ENCODE measurements at places on chromosomes 12 and 14. TPM values are rescaled to one million over a fixed set of nuclear protein-coding genes. Genes with fewer than 3 reads are reported as not detected.

DNA sequence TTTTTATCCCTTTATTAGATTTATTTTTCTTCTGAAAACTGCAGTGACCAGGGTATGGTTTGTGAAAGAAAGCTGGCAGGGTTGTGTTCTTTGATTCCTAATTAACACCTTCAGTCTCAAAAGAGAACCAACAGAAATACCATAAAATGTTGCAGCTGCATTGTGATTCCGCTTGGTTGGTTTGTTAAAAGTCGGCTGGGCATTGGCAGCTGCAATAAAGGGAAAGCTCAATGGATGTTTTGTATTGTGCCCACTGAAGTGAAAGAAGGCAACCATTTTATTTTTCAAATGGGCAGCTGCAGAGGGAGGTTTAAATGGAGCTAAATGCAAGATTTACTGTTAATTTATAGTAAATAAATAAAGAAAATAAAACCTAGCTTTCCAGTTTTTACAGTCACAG lies 16.7 kb downstream of the LGR5 start:
- DNase-seq, result no peak
- H3K27me3 ChIP-seq, result peaks cover 17% of the 10 kb centered on the region
- no peak overlapping the region for H3K4me3 ChIP-seq

Gene NGB
- total RNA-seq, result not detected

- H3K27ac ChIP-seq, result no peak overlapping the region
- peak overlapping the region; percentile 30 for H3K4me3 ChIP-seq
- DNase-seq, result peak; percentile 56
These were observed 9.6 kb downstream of the OR6S1 start for GRCh38 chr14:20631880-20632389.

DNA sequence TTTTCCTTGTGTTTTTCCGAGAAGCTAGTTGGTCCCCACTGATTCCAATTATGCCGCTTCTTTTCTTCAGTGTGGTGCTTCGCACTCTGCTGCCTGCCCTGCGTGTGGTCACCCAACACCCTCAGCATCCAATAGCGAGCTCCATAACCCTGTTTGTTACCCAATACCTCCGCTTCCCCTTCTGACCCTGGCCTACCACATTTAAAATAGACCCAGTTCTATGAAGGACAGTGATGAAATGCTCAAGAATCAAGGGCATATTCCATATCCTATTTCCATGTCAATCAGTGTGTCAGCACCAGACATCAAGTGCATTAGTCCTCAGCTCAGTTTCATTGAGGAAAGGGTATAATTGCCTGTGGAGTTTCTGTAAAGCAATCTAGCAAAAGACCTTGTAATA lies 9.5 kb downstream of the NDRG2 start:
- peaks cover 25% of the 10 kb centered on the region for H3K27me3 ChIP-seq
- no peak overlapping the region for H3K4me3 ChIP-seq
- H3K27ac ChIP-seq, result no peak overlapping the region
- no peak for DNase-seq

DNA sequence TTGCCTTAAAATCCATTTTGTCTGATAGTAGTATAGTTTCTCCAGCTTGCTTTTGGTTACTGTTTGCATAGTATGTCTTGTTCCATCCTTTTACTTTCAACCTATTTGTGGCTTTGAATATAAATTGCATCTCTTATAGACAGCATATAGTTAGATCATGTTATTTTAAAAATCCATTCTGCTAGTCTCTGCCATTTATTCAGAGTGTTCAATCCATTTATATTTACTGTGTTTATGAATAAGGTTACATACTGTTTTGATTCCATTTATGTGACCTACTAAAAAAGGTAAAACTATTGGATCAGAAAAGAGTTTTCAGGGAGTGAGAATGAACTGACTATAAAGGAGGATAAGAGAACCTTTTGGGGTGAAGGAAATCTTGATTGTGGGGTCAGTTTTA lies 29.6 kb upstream of the VPS33A start:
- H3K4me3 ChIP-seq, result no peak overlapping the region
- peaks cover under 1% of the 10 kb centered on the region for H3K4me1 ChIP-seq
- H3K36me3 ChIP-seq, result peaks cover 25% of the 10 kb centered on the region
- no peak overlapping the region for H3K27ac ChIP-seq
- no peak for DNase-seq

Gene MTHFD1
- total RNA-seq, result 64.9 TPM

Gene GDF3
- total RNA-seq, result not detected

GRCh38 chr14:63436286-63437098 lies 106.7 kb downstream of the PPP2R5E start:
- no peaks in the 10 kb centered on the region for H3K36me3 ChIP-seq
- H3K4me3 ChIP-seq, result no peak overlapping the region
- no peak for DNase-seq
- no peaks in the 10 kb centered on the region for H3K27me3 ChIP-seq
- H3K4me1 ChIP-seq, result peaks cover 10% of the 10 kb centered on the region

DNA sequence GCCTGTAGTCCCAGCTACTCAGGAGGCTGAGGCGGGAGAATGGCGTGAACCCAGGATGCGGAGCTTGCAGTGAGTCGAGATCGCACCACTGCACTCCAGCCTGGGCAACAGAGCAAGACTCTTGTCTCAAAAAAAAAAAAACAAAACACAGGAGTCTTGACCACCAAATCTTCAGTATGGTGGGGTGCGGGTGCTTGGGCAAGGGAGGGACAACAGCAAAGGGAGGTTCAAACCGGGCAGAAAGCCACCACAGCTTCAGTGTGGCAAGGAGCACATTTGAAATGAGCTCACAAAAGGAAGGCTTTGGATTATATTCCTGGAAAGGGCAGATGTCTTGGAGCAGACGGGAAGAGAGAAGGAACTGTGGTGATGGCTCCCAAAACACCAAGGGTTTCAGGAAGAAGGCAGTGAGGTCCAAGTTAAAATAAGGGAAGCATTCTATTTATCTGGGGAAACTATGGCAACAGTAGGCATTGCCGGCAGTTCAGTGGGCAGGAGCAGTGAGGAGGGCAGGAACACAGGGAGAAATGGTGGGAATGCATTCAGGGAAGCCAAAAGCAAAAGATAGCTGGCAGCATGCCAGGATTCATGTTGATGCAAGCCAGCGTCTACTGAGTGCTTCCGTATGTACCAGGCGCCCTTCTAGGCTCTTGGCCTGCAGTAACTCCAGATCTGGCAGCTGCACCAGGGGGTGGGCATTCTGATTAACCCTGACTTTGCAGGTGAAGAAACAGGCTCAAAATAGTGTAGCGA lies 51.0 kb upstream of the SRSF5 start:
- peak overlapping the region; percentile 32 for H3K27ac ChIP-seq
- no peaks in the 10 kb centered on the region for H3K27me3 ChIP-seq
- peaks cover 37% of the 10 kb centered on the region for H3K4me1 ChIP-seq
- no peak overlapping the region for H3K4me3 ChIP-seq

Measured in IMR-90 (cell line).